ENCODE measurements at places on chromosomes 5 and 9.

DNA sequence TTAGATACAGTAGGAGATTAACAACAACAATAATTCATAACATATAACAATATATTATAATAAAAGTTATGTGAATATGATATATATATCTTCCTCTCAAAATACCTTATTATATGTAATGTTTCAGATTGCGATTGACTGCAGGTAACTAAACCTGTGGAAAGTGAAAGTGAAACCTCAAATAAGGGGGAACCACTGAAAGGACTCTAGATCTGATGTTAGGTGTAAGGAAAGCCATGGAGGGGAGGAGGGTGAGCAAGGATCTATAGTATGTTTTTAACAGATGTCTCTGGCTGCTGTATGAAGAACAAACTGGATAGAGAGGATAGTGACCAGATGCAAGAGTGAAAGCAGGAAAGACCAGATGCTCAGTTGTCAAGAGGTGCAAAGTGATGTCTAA lies 5.8 kb upstream of the FSTL4 start:
- no peak for DNase-seq

DNA sequence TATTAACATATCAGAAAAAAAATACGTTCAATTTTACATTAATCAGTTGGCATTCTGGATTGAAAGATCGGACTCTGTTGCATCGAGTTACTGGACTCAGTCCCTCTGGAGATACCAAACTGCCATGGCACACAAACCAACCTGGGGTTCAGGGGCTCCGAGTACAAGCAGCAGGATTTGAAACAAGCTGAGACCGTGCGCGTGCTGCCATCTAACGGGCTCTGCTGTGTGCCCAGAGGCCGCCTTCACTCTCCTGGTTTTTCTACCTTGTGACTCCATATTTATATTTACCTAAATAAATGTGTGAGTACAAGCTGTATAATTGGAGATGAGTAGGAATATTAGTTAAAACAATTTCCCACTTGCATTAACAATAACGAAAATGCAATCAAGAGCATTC lies 48.2 kb downstream of the ANXA1 start:
- DNase-seq: no peak

DNA sequence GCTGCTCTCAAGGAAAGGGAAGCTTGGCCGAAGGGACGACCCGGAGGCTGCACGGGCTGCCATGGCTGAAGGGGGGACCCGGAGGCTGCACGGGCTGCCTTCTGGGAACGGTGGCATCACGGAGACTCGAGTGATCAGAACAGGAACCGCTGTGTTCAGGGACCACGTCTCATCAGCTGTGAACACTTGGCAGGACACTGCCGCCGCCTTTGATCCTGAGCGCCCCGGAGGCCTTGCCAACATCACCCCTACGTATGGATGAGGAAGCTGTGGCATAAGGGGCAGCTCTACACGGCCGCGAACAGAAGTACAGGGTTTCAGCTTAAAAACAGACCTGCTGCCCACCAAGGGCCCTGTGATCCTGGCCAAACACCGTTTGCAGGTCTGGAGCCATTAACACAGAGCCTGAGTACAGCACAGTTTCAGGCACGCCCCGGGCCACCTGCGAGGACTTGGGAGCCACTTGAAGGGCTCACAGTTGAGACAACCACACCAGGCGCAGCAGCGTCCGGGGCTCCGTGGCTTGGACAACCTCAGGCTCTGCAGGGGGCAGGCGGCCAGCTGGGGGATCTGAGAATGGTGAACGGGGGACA lies 23.9 kb upstream of the TERT start:
- no peak for DNase-seq

GRCh38 chr9:83220730-83221129 lies 157.8 kb upstream of the RASEF start:
- DNase-seq: no peak

- no peak for DNase-seq
These were observed 361.5 kb upstream of the CDH10 start for GRCh38 chr5:25006237-25006636.

- DNase-seq: no peak
These were observed 141.7 kb upstream of the STK32A start for GRCh38 chr5:147093138-147093537.

GRCh38 chr9:34558364-34558763 lies 31.2 kb downstream of the CNTFR start:
- DNase-seq: no peak

- DNase-seq: no peak
These were observed 93.7 kb downstream of the PDE4D start for GRCh38 chr5:59799668-59800346.

DNA sequence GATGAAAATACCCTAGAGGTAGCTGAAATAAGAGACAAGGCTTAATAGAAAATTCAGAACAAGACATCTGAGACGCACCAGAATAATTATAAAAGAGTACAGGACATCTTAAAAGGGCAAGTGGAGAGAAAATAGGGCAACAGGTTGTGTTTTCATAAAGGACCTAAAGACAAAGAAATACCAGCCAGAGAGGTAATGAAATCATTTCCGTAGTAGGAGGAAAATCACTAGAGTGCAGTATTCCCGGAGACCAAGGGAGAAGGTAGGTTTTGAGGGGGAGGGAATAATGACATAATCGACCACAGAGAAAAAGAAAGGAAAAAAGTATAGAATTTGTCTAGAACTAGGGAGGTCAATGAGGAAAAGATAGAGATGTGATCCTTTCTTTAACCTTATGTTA lies 26.2 kb upstream of the CTNNAL1 start:
- no peak for DNase-seq
